ENCODE measurements at places on chromosomes 13 and 19.

DNA sequence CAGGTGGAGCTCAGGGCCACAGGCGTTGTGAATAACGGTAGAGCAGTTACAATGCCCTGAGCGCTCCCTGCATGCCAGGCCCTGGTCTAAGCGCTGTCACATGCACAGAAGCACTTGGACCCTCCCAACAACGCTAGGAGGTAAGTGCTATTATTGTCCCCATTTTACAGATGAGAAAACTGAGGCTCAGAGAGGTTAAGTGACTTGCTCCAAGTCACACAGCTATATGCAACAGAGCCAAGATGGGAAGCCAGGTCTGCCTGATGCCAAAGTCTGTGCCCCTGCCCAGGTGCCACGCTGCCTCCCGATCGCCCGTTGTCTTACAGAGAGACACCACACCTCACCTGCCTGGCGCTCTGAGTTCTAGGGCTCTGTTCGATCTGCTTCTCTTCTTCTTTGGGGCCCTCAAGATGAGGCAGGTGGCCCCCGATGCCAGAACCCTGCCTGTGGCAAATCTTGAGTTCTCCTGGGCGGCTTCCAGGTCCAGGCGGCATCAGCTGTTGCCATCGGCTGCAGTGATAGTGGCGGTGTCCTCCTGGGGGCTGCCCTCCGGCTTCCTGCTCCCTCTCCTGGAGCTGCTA, 20.0 kb downstream of the YIPF2 start:
- no peak for DNase-seq

DNA sequence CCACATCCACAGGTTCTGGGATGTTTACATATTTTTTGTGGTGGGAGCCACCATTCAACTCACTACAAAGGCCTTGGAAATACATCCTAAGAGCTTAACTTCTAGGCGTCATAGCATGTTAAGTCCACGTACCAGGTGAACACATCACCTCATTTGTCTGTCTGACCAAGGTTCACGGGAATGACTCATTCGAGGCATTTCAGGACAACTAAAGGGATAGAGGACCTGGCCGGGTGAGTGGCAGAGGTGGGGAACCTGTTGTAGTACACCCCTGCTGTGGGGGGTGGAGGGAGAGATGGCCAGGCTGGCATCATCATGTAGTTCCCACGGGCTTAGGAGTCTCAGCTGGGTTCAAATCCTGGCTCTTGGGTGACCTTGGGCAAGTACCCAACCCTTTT, 51.5 kb downstream of the BICRA start:
- DNase-seq = no peak

- DNase-seq = no peak
These were observed 371.7 kb downstream of the LIG4 start for GRCh38 chr13:107843681-107844080.

GRCh38 chr19:58182577-58182988, 278 bp upstream of the ZNF274 start:
- no peak for DNase-seq

DNA sequence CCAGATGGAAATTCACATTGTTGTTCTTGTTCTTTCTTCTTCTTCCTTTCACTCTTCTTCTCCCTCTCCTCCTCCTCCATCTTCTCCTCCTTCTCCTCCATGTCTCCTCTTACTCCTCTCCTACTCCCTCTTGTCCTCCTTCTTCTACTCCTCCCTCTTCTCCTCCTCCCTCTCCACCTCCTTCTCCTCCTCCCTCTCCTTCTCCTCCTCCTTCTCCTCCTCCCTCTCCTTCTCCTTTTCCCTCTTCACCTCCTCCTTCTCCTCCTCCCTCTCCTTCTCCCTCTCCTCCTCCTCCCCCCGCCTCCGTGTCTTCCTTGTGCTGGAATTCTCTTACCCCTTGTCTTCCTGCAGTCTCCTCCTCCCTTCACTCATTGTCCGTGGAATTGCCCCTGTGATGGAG, 18.4 kb downstream of the CABP5 start:
- DNase-seq = no peak

DNA sequence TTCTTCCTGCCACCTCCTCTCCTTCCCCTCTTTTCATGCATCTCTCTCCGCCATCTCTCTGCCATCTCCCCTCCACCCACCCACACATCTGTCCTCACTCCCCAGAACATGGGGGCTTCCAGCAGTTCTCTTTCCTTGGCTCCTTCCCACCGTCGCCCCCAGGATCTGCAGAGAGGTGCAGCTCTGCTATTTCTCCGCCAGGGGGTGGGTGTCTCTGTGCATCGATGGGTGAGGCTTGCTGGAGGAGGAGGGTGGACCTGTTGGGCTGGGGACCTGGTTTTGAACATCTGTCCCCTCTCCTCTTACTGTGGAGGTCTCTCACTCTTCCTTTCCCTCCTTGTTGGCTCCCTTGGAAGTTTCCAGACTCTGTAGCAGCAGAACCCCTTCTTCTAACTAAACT, 51.7 kb downstream of the MYH14 start:
- DNase-seq = no peak

GRCh38 chr19:8361921-8362793, 1.8 kb upstream of the ANGPTL4 start:
- no peak for DNase-seq

DNA sequence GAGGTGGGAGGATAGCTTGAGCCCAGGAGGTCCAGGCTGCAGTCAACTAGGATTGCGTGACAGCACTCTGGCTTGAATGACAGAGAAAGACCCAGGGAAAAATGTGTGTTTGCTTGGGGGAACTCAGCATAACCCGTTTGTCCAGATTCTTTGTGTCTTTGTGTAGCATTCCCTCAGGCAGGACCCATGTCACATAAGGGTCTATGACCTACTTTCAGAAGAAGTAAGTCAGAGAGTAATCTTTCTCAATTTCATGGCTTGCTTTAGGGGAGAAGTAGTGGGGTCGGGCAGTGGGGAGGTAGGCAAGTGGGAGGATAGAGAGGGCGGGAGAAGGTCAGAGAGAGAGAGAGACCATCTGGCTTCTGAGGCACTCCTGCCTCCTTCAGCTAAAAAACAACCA, 11.9 kb upstream of the PSPC1 start:
- no peak for DNase-seq

GRCh38 chr13:81929988-81930387, 1589.1 kb upstream of the SPRY2 start:
- peak; percentile 54 for DNase-seq

DNA sequence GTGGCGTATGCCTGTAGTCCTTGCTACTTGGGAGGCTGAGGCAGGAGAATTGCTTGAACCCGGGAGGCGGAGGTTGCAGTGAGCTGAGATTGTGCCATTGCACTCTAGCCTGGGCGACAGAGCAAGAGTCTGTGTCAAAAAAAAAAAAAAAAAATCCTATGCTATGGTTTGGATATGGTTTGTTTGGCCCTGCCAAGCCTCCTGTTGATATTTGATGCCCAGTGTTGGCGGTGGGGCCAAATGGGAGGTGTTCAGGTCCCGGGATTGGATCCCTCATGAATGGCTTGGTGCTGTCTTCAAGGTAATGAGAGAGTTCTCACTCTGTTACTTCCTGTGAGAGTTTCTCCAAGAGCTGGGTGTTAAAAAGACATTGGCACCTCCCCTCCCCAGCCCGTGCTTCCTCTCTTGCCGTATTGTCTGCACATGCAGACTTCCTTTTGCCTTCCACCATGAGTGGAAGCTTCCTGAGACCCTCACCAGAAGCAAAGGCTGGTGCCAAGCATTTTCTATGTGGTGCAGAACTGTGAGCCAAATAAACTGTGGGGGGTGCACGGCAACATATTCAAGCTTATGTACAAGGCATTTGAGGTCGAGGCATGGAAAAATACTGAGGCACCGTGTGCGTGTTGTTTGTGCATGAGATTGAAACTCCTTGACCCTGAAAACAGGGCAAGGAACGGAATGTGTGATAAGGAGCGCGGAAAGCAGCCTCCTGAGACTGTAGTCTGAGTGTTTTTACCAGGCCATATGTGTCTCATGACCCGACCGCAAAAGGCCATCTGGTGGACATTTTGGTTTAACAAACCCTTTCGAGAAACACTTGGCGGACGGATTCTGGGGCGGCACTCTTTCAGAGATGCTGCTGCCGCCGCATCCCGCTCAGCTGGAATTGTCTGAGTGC, 7.3 kb downstream of the SIGLEC9 start:
- DNase-seq = no peak

DNA sequence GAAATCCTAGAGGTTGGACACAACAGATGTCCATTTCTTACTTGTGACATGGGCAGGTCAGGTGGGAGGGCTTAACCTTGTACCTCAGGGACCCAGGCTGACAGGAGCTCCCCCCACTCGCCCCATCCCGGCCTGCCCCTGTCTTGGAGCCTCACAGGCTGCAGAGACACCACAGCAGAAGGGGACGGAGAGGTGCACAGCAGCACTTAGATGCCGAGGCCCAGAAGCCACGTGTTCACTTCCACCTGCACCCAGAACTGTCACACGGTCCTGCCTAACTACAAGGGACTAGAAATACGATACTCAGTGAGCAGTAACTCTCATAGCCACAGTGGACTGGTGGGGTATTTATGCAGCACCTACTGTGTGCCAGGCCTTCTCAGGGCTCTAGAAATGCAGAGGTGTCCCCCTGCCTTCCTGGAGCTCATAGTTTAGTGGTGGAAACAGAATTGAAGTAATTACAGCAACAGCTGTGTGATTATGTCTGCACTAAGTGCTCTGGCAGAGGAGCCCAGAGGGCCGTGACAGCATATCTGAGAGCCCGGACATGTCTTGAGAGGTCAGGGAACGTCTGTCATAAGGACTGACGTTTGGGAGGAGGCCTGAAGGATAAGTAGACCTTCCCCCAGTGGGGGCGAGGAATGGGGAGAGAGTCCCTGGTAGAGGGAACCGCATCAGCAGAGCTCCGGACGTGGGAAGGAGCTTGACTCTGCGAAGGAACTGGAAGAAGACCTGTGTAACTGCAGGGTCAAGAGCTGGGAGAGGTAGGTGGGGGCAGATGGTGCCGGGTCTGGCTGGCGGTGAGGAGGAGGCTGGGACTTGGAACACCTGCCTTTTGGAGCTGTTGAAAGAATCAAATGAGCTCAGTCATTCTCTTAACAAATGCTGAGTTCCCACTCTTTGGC, 130.0 kb downstream of the SIPA1L3 start:
- no peak for DNase-seq

DNA sequence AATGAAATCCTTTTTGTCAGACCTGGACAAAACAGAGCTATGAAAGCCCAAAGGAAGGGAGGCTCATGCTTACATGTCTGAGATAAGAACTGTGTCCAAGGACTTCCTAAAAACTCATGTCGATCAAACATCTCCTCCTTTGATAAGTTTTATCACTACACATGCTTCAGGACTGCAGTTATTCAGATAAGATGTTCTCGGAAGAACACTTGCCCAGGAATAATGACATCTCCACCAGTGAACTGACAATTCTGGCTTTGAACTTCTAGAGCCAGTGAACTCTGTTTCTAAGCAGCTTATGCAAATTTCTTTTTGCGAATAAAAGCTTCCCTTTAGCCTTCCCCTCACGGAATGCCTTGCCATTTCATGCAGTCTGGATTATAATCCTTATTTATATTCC, 561.6 kb downstream of the TBC1D4 start:
- DNase-seq = no peak

GRCh38 chr19:44718441-44719261, 19.7 kb downstream of the CEACAM16 start:
- no peak for DNase-seq

DNA sequence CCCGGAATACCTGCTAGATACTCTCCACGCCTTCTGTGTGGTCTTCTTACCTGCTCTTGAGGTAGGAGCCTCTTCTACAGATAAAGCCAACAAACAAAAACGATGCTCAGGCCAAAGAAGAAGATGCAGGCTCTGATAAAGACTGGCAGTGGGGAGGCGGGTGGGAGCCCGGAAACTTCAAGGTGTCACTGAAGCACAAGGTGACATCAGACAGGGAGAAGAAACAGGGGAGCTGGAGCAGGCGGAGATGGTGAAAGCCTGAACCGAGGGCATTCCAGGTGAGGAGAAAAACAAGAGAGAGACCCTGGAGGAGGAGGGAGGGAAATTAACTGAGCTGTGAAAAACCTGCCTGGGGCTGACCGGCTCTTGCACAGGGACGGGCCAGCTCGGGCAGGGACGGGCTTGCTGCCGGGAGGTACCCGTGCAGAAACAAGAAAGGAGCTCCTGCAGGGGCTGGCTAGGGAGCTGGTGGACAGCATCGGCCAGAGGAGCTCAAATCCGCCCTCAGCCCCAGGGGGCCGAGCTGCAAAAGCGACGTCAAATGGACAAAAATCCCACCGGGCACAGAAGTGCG, 19.0 kb downstream of the GNG7 start:
- DNase-seq = no peak

DNA sequence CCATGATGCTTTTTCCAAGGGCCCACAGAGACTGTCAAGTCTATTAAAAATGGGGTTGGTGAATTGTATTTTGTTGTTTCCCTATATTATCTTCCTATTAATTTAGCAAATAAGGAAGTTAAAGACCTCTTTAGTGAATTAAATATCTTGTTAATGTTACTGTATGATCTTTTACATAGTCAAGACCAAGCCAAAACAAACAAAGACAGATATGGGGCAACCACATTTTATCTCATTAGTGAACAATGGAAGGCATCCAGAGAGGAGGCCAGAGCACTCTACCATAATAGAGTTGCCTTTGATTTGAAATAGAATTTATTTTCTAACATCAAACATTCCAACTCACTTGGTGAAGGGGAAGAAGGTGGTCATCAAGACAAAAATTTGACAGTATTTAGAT, 169.4 kb downstream of the B3GLCT start:
- DNase-seq = no peak

DNA sequence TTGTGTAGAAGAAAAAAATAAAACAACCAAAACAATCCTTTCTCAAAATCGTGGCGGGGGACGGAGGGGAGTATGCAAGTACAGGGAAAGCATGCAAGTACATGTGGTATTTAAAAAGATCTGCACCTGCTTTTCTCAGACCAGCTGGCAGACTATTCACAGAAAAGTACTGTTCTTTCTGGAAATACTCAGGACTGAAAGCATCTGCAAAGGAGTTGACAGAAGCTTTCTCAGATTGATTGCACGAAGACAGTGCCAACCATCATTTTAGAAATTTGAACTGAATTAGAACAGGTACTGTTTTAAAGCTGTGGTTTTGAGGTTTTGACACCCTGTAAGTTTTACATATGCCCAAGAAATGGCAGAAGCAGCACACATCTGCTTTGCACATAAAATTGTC, 19.8 kb upstream of the PCDH8 start:
- DNase-seq = no peak

- no peak for DNase-seq
These were observed 1.8 kb upstream of the SLC27A1 start for GRCh38 chr19:17468302-17469091.

DNA sequence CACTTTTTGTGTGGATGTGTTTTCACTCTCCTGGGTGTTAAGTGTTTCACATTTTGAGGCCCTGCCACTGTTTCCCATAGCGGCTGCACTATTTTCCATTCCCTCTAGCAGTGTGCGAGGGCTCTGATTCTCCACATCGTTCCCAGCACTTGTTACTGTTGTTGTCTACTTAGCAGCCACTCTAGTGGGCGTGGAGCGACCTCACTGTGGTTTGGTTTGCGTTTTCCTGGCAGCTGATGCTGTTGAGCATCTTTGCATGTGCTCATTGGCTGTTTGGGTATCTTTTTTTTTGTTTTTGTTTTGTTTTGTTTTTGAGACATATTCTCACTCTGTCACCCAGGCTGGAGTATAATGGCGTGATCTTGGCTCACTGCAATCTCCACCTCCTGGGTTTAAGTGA, 14.4 kb downstream of the NAXD start:
- no peak for DNase-seq

GRCh38 chr13:44573071-44573470, 3.1 kb downstream of the TSC22D1 start:
- DNase-seq = no peak

- DNase-seq = no peak
These were observed 20.7 kb downstream of the SH3GL1 start for GRCh38 chr19:4379383-4380253.

All from NCI-H748 treated with DMSO at 0.1 percent for 48 hours (cell line).